Esophagus squamous epithelium (tissue), 5 donors: ENCODE measurements at places on chromosomes 11 and 22.

GRCh38 chr11:96074551-96075310 lies 150.8 kb upstream of the MTMR2 start:
- DNase-seq, result no peak

DNA sequence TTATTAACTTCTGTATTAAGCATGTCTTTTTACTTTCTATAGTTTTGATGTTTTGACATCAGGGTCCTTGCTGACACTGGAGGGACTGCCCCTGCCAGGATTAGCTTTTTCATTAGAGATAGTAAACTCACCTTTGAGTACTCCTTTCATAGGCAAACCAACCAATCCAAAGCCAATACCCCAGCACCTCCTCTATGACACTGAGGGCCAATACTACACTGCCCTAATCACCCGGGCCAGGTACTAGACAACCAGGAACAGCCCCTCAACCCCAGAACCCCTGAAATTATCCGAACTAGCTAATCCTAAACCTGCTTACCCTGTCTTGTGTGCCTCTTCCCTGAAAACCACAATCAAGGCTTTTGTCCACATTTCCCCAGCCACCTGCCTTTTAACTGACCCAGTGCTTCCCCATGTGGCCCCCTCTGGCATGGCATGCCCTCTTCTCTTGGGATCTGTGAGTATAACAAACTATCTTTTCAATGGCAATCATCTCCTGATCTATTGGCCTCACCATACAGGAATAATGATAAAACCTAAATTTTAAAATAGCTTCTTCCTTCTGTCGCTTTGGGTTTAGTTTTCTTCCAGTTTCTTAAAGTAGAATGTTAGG lies 31.2 kb downstream of the RAB6A start:
- no peak for DNase-seq

DNA sequence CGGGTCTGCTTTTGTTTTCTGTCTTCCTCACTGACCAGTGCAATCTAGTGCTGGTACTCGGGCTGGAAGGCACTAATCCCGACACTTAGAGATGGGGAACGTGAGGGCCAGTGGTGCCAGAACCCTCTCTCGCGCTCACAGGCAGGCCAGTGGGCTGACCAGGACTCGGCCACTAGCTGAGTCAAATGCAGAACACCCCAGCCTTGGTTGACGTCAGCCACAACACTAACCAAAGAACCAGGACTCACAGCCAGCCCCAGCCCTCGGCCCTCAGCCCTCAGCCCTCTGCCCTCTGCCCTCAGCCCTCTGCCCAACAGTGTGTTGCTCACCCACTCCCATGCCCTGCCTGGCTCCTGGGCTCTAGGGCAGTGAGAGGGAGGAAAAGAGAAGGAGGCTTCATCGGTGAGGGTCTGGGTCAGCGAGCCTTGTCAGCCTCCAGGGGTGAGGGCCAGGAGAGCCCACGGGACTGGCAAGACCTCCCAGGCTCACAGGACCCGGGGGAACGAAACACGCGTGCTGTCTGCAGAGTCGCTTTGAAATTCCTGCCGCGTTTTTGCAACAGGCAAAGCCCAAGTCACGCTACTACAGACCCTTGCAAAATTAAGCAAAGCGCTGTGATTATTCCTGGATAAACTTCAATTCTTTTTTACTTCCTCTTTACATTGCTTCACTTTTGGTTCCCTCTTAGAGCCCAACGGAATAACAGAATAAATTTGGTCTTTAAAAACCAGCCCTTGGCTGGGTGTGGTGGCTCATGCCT lies 27.5 kb downstream of the KIAA0930 start:
- DNase-seq, result no peak

- DNase-seq, result no peak
Measured at GRCh38 chr11:112290493-112290850, 29.8 kb upstream of the PLET1 start.

- no peak for DNase-seq
Measured at GRCh38 chr22:20863366-20863765, 4.6 kb downstream of the SNAP29 start.

- DNase-seq, result no peak
Measured at GRCh38 chr11:131571571-131571970, 201.2 kb downstream of the NTM start.

DNA sequence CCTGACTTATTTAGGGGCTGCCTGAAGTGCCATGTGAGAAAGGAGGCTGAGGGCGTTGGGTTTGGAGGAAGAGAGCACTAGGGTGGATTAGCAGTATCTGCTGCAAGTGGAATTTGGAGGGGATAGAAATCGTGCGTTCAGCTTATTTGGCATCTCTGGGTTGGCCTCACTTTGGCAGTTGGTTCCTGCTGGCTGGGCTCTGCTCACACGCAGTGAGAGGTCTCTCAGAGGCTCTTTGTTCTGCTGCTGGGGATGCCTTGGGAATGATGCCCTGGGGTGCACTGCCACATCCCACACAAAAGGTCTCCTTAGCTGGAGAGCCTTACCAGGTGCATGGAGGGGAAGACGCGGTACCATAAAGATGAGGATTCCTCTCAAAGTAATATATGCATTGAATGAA lies 17.7 kb upstream of the MICAL2 start:
- DNase-seq, result no peak

GRCh38 chr22:23397008-23397612 lies 183.0 kb downstream of the IGLL1 start:
- DNase-seq, result no peak

- DNase-seq, result no peak
Measured at GRCh38 chr22:37569009-37569920, 9.0 kb downstream of the CDC42EP1 start.

- no peak for DNase-seq
Measured at GRCh38 chr11:64230985-64231365, 627 bp downstream of the DNAJC4 start.

GRCh38 chr11:26613759-26614158 lies 41.7 kb upstream of the MUC15 start:
- DNase-seq, result no peak

DNA sequence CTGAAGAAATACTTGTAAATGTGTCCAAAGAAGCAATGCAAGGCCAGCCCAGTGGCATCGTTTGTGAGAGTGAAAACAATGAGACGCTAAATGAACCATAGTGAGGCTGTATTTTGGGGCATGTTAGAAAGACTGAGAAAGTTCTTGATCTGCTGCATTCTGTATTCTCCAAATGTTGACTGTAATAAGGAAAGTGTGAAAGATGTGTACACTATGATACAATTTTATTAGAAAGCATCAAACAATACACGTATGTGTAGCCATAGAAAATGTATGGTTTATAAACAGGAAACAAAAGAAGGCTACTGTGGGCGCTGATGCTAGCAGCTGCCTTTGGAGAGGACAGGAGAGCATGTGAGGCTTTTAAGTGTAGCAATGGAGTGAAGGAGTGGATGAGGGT lies 233.5 kb upstream of the E2F8 start:
- DNase-seq, result no peak

GRCh38 chr11:114354076-114354475 lies 46.2 kb downstream of the C11orf71 start:
- DNase-seq, result no peak

- DNase-seq, result no peak
Measured at GRCh38 chr11:121665206-121665838, 212.6 kb upstream of the SORL1-AS1 start.

DNA sequence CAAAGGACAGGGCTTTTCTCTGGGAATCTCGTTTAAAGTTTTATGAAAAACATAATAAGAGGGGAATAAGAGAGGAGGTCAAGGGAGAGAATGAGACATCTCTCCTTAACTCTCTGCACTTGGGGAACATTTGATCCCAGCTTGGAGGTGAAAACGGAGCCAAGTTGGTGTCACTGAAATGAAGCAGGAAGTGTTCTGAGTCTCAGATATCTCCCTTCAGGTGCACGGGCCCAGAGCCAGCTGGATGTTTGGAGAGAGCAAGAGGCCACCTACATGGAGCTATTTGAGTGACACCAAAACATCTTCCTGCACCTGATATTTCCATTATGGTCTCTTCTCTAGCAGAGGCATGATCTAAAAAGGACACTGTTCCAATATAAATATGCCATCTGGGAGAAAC lies 85.7 kb downstream of the BLID start:
- DNase-seq, result no peak

DNA sequence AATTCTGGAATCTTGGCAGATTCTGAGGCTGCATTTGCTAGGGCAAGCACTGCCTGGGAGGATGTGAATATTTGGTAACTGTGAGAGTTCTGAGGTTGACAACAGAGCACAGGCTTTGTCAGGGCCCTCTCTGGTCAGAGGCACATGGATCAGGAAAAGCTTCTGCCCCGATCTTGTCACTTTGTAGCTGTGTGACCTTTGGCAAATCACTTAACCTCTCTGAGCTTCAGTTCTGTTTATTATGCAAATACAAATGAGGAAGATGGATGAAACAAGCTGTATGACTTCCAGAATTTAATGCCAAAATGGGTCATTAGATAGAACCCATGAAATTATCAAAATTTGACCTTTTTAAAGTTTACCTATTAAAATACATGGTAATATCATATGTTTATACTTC lies 94.9 kb downstream of the SEZ6L start:
- DNase-seq, result no peak

DNA sequence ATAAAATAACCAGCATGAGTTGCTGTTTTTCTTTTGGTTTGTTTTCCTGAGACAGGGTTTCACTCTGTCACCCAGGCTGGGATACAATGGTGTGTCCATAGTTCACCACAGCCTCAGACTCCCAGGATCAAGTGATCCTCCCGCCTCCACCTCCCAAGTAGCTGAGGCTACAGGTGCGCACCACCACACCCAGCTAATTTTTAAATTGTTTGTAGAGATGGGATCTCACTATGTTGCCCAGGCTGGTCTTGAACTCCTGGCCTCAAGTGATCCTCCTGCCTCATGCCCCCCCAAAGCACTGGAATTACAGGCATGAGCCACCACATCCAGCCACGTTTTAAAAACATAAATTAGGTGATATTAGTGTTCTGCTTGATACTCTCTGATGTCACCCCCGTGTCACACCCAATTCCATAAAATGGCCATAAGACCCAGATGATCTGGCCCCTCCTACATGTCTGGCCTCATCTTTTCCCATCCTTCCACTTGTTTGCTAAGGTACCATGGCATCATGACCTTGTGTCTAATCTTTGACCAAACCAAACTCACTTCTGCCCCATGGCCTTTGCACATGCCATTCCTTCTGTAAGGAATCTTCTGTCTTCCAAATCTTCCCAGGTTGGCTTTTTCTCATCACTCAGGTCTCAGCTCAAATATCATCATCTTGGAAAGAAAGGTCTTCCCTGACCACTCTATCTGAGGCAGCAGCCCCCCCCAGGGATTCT lies 6.3 kb downstream of the SIK3 start:
- DNase-seq, result no peak

- no peak for DNase-seq
Measured at GRCh38 chr11:128372977-128373376, 214.4 kb downstream of the ETS1 start.

DNA sequence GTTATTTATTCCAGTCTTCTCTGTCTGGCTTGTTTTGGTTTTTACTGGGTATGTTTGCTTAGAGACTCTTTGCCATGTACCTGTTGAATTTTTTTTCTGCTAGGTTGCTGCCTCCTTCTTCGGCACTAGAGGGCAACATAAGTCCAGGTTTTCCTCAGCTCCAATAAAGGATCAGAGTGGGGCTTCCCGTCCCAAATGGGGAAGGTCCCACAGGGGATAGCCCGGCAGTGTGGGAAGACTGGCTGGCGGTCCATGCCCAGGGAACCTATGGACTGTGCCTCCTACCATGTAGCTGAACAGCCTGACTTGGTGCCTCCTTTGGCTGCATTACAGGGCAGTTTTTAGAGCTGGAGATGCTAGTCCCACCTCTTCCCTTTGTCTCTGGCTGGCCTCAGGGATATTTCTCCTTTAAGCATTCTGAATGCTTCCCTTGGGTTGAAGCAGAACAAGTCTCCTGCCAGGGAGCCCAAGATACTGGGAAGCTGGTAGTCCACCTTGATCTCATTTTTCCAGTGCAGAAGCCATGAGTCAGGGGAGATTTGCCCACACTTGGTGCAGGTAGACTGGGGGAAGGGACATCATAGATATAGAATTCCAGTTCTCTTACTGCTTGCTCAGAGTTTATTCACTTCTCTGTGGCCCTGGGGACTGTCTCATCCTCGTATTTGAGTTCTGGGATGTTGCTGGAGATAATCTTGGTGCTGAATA lies 60.2 kb downstream of the BRD1 start:
- no peak for DNase-seq

DNA sequence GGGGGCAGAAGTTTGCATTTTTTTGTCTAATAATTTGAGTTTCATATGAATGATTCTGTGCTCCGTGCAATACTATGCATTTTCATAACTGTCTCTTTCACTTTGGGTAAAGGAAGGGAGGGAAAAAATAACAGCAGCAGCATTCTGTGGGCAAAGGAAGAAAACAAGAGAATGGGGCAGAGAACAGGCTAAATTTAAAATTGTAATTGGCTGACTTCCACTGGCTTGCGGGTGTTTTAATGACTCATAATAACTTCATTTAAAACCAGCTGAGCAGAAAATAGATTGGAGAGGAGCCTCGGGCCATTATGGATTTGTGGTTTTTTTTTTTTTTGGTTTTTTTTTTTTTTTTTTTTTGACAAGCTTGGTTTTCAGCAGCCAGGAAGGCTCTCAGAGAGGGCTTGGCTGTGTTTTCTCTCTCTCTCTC lies 107.4 kb downstream of the ZBTB16 start:
- DNase-seq, result no peak

- no peak for DNase-seq
Measured at GRCh38 chr11:120424970-120425332, 86.6 kb upstream of the GRIK4 start.

DNA sequence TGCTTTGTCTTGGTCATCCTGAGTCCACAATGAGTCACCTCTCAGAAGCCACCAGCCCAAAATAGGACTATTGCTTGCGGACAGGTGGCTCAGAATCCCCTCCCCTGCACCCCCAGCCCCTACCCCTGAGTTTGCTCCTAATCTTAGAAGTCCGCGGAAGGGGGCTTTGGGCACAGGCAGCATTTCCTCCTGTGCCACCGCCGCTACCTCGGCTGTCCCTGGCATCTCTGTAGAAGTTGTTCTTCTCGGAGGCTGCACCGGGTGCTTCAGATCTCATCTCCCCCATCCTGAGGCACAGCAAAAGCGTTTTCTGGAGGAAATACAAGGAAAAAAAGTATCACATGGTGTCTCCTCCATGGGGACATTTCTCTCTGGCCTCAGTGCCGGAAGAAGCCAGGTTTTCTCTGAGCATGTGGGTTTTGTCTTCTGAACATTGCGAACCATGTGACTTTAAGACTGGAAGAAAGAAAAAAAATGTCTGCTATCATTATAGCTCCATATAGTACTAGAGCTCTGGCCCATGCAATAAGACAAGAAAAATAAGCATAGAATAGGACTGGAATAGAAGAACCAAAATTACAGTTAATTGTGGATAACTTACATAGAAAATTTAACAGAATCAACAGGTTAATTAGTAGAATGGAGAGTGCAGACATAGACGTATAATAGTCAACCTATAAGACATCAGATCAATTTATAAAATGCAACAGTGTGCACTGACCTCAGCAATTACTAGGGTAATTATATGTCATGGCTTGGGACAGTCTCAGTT lies 63.2 kb downstream of the SHISAL1 start:
- DNase-seq, result no peak

DNA sequence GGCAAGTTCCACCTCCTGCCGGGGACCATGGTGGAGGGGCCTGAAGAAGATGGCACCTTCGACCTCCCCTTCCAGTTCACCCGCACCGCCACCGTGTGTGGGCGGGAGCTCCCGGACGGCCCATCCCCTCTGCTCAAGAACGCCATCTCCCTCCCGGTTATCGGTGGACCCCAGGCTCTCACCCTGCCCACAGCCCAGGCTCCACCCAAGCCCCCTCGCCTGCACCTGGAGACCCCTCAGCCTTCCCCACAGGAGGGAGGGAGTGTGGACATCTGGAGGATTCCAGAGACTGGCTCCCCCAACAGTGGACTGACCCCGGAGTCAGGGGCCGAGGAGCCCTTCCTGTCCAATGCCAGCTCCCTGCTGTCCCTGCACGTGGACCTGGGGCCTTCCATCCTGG lies 6.4 kb downstream of the CDC42EP2 start:
- DNase-seq, result no peak

GRCh38 chr11:117878314-117878938 lies 2.0 kb upstream of the FXYD6 start:
- no peak for DNase-seq
